Head of caudate nucleus (tissue), 42 donors: ENCODE measurements at places on chromosomes 2 and 18.

DNA sequence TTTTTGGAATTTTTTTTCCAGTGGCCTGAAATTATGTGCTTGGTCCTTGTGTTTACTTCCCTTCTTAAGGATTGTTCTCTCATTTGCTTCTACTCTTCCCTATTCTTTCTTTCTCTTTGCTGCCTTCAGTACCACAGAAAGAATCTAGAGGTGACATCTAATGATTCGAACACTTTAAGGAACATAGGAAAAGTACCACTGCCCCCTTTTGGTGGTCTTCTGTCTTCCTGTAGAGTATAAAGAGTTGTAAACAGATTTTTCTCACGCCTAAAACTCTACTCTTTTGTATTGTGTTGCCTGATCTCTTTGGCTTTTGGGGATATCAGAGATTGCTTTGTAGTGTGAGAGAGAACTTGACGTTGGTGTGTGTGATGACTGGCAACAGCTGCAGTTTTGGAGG is 7.0 kb upstream of the SCTR start:
- DNase-seq, result no peak

GRCh38 chr2:238203973-238204683 is 633 bp upstream of the ILKAP start:
- no peak for DNase-seq

GRCh38 chr2:233062946-233063268 is 2.8 kb downstream of the INPP5D start:
- no peak for DNase-seq

- DNase-seq, result peak; percentile 29
These were observed 20.2 kb upstream of the PAX3 start for GRCh38 chr2:222318712-222319585.

GRCh38 chr18:77948567-77948966 is 698.9 kb downstream of the GALR1 start:
- no peak for DNase-seq

GRCh38 chr18:58552057-58552461 is 76.8 kb downstream of the ALPK2 start:
- no peak for DNase-seq

GRCh38 chr2:71558300-71559051 is 105.1 kb downstream of the DYSF start:
- no peak for DNase-seq

DNA sequence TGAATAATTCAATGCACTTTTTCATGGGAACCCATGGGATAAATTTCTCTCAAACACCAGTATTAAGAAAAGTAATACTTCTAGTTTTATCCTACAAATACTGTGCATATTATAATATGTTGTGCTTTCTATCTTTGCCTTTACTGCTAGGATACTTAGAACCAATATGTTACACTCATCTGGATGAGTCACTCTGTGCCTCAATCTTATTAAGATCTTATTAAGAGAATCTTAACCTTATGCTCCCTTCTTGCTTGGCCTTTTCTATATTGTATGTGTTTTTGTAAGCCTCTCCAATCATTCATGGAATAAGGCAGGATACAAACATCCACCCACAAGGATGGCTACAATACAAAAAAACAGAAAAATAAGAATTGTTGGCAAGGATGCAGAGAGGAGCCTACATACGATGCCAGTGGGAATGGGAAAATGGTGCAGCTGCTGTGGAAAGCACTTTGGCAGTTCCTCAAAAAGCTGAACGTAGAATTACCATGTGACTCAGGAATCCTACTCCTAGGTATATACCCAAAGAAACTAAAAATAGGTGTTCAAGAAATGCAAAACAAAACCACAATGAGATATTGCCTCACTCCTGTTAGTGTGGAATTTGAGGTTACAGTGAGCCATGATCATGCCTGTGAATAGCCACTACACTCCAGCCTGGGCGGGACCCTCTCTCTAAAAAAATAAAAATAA is 10.7 kb upstream of the TWSG1 start:
- no peak for DNase-seq

- DNase-seq, result no peak
These were observed 185.2 kb upstream of the ID2 start for GRCh38 chr2:8496617-8497016.

GRCh38 chr2:176589287-176589686 is 320.0 kb downstream of the MTX2 start:
- DNase-seq, result no peak

GRCh38 chr2:74831693-74832530 is 2.0 kb upstream of the HK2 start:
- no peak for DNase-seq

DNA sequence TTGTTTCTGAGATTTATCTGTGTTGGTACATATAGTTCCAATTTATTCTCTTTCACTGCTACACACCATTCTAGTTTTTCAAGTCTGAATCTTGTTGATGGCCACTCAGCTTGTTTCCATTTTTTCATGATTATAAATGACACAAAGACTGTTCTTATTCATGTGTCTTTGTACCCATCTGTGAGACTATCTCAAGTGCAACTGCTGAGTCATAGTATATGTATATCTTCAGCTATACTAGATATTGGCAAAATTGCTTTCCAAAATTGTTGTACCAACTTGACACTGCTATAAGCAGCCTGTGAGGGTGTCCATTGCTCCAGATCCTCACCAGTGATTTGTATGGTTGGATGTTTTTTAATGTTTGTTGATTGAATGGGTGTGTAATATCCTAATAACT is 37.2 kb upstream of the RTN4 start:
- DNase-seq, result no peak

GRCh38 chr2:119431155-119431975 is at the start of gene TMEM37:
TMEM37 (plus strand) TSS chr2:119431854; CDS start chr2:119431904, 50 bp downstream.
- no peak for DNase-seq

GRCh38 chr2:70817284-70817954 is 3.0 kb downstream of the CLEC4F start:
- no peak for DNase-seq

DNA sequence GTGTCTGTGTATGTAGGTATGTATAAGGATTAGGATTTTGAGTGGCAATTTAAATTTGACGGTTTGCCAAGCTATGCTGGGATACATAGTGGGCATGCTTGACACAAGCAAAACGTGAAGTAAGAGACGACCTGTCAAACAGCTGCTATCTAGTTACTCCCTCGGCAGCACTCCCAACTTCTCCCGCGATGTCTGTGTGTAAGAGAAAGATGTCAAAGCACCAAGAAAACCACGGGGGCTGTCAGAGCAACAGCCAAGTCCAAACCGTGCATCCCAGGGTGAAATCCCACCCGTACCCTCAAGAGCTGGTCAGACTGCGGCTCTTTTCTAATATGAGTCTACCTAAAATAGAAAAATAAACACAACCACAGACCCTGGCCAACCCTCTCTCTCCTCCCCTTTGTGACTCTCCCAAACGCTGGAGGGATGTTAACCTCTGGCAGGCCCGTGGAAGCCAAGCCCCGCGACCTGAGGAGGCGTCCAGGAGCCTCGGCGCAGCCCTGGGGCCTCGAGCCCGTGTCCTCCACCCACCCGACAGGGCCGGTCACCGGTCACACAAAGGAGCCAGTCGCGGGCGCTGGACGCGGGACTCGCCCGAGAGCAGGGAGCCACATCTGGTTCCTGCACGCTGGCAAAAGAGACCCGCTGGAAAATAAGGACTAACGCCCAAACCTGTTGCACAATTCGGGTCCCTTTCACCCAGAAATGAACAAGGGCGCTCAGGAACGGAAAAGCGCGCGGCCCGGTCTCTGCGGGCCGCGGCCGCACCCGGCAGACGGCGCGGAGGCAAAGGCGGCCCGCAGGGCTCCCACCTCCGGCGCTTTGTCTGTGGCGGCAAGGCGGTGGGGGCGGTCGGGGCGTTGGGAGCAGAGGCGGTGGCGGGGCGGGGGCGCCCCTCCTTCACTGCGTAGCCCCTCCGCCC is 925 bp downstream of the SESTD1 start:
- peak; percentile 63 for DNase-seq

GRCh38 chr18:63150942-63151421 is 168.6 kb downstream of the BCL2 start:
- DNase-seq, result no peak

DNA sequence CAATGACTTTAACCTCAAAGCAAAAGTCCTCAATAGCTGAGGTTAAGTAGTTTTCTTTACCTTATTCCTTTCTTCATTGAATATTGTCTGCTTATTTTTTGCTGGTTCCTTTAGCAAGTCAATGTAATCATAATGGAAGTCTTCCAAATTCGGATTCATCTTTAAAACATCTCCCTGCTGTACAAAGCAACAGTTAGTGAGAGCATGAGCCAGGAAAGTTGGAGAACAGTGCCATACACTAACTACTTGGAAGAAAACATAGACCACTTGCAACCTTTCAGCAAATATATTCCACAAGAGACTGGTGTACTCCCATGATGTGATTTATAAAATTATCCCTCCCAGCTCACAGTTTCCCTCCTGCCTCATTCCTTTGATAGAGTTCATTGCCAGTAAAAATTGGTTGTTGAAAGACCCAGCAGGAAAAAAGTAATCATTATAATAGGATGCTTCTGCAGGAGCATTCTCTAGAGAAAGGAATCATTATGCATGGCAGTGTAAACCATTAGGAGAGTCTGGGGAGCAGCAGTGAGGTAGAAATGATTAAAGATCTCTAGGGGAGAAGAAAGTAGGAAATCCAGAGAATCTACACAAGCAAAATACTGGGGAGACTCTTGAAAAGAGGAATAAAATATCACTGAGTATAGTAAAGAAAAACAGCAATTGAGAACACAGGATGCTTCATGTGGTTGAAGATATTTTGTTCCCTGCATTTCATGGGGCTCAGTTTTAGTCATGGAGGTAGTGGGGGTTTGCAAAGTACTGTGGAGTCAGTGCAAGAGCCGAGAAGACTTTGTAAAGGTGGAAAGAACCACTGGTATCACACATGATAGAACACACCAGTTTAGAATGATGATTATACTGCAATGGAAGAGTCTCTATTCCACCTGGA is 38.6 kb upstream of the TTN start:
- DNase-seq, result no peak

DNA sequence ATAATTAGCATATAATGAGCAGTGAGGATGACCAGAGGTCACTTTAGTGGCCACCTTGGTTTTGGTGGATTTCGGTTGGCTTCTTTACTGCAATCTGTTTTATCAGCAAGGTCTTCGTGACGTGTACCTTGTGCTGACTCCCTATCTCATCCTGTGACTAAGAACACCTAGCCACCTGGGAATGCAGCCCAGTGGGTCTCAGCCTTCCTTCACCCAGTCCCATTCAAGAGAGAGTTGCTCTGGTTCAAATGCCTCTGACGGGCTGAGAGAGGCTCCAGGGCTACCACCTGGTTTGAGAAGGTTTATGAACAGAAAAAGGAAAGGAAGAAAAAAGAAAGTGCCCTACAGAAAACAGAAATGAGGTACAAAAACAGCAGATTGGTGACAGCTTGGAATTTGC is 738.7 kb downstream of the SOCS6 start:
- no peak for DNase-seq

DNA sequence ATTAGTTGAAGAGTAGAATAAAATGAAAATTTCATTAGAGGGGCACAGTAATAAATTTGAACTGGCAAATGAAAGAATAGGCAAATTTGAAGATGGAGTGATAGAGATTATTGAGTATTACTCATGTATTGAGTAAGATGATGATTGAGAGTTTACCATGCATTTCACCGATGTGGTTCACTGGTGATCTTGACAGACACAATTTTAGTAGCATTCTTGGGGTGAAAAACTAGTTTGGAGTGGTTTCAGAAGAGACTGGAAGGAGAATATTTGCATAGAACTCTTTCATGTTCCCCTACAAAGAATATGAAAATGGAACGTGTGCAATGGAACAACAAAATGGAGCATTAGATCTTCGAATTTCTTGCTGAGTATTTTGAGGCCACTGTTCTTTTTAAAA is 121.4 kb downstream of the ASXL3 start:
- DNase-seq, result no peak

DNA sequence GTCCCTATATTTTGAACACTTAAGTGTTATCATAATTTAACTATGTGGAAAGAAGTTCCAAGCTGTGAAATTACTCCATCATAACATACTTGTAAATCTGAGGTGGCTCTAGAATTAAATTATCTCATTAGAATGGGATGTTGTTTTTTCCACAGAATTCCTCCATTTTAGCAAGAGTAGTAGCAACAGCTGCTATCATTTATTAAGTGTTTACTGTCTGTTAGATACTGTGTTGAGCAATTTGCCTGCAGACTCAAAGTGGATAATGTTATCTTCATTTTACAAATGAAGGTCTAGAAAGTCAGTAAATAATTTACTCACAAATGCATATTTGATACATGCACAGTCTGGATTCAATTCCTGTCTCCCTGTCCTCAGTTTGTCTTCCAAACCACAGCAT is 504.8 kb upstream of the NRP2 start:
- DNase-seq, result no peak

DNA sequence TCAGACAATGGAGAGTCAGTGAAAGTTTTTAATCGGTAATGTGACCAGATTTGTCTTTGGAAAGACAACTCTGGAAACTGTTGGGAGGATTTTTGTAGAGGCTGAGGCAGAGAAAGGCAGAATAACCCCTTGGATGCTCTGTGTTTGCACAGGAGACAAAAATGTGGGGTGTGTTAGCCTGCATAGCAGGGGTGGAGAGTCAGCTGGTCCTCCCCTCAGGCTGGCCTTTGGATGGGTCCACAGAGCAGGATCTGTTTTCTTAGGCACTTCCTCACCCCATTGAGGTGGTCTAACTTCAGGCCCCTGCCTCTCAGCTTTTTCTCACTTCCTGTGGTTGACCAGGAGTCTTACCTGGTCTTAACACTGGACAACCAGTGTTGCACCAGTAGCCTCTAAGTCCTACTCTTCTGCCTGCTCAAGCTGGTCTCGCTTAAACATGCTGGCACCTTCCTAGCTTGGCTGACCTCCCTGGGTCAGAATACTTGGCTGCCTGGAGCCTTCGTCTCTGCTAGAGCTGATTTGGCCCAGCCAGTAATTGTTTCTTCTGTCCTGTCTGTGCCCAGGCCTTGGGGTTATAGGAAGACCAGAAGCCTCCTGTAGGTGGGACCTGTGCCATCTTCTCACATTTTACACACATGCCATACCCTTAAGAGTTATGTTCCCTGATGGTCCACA is 259.8 kb upstream of the RASGRP3 start:
- DNase-seq, result peak; percentile 28

DNA sequence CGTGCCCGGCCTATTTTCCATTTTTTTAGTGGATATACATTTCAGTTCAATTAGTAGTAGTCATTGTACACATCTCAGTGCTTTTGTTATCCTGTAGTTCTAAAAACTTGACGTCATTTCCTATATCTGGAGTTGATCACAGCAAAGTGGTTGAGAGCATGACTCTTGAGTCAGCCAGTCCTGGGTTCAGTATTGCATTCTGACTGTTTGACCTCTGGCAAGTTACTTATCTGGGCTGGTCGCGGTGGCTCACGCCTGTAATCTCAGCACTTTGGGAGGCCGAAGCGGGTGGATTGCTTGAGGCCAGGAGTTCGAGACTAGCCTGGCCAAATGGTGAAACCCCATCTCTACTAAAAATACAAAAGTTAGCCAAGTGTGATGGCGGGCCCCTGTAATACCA is 50.4 kb upstream of the PPM1B start:
- DNase-seq, result no peak

GRCh38 chr2:237213315-237214022 is 127.8 kb downstream of the COPS8 start:
- no peak for DNase-seq

- no peak for DNase-seq
These were observed 6.3 kb downstream of the TRABD2A start for GRCh38 chr2:84874381-84875212.

GRCh38 chr2:168780669-168781071 is 21.8 kb upstream of the NOSTRIN start:
- DNase-seq, result no peak
